ENCODE measurements at places on chromosomes 2 and 18.

DNA sequence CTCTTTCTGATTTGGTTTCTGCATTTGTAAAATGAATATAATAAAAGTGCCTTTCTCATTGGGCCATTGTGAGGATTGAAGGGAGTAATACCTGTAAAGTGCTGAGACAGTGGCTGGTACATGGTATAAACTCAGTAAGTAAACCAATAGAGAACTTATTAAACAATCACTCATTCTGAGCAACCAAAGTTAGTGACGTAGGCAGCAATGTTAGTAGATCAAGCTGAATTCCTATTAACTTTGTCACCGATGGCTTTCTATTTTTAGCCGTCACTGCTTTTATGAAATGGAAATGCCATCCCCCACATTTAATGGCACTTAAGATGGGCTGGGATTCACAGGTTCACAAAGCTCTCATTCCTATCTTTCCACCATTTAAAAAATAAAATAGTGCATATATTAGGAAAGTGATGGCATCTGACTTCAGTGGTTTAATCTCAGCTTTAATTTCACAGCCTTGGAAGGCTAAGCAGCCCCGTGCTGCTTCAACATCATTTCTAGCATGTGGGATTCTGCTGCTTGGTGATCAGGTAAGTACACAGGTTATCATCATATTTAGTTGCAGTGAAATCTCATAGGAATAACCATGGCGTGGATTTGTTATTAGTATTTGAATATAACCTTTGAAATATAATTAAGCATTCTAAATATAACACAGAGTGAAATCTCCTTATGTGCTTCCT is 17.6 kb upstream of the PPP4R1 start:
- no peak for DNase-seq

DNA sequence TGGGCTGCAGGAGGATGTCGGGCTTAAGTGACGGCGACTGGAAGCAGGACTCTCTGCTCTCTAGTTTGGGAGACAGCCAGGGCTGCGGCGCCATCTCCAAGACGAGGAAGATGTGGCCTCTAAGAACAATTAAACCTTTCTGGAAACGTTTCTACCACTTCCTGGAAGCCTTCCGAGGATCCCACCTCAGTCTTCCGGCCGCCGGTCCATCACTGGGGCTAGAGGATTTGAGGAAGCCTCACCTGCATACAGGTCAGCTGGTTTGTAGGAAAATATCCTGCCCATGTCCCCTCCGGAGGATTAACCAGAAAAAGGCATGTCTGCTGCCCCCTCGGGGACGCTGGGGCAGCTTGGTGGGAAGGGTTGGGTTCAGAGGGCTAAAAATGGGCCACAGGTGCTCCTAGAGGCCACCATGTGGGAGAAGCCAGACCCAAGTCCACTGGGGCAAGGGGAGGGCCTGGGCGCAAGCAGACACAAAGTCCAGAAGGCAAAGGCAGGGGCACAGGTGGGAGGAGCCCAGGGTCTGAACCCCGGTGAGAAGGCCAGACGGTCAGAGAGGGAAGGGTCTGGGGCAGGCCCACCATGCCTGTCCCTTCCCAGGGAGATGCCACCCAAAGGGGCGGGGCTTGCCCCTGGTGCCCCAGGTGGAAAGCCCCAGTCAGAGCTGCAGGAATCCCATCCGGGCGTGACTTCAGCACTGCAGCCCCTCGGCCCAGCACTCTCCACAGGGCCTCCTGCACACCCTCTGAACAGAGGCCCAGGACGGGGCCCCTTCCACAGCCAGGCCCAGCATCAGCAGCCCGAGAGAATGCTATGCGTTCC is 82.2 kb upstream of the ID2 start:
- DNase-seq = no peak

DNA sequence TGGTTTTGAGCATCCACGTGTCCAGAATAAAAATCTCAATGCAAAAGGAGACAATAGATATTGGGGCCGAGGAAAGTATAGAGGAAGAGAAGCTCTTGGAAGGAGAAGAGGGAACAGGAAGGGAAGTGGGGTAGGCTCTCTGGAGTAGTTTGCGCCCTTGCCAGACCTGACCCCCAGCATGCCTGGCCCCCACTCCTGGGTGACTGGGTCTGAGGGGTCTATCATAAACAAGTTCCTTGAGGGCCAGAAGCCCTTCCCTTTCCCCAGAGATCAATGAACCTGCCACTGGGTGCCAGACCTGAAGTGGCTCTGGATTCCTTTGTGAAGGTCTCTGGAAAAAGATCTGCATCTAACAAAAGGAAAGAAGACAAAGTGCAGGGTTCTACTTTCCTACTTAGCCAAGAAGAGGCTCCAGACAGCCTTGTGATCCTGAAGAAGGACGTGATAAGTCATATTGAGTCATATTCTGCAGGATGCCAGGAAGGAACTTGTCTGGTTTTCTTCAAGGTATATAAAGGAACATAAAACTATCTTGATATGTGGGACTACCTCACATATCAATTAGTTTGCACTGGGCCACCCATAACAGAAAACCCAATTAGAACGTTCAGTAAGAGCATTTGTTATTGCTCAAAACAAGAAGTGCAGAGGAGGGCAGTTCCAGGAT is 18.7 kb upstream of the ATOH8 start:
- DNase-seq = no peak

DNA sequence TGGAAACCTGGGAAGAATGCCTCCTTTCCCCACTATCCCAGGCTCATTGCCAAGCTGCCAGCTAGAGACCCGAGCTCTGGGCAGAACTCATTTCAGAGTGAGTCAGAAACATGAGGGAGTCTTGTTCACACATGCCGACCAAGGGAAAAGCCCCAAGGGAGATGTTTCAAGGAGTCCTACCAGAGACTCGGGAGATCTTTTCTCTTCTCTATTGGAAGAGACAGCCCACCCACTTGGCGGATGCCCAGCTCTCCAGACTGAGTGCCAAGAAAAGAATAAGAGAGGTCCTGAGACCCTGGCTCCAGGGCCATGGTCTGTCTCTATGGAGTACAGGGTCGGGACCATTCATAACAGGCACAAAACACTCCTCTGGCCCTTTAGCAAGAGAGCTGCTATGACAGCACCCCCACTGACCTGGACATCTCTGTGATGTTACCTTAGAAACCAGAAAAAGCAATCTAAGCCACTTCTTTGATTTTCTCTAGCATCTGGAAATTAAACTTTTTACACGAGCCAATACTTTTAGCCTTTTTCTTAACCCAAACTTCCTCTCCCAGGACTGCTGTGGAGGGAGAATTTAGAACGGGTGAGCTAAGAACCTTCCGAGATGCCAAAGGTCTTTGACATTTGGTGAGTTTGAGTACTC is 18.5 kb upstream of the IGFBP5 start:
- no peak for DNase-seq

DNA sequence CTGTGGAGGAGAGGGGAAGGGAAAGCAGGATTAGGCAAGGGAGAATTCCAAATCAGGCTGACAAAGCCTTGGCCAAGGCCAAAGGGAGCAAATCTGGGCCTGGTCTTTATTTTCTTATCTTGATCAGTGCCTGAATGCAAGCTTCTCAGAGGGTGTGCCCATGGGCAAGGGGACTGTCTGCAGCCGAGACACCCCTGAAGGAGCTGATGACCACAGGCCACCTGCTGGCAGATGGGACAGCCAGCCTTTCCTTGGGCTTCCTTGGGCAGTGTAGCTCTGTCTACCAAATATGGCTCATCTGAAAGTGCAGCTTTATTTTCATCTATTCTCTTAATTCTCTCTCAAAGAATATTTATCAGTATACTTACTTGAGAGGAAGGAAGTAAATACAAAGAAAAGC is 117.0 kb downstream of the PKP4 start:
- DNase-seq = no peak

GRCh38 chr2:62176801-62177200 is 19.1 kb upstream of the B3GNT2 start:
- DNase-seq = no peak

DNA sequence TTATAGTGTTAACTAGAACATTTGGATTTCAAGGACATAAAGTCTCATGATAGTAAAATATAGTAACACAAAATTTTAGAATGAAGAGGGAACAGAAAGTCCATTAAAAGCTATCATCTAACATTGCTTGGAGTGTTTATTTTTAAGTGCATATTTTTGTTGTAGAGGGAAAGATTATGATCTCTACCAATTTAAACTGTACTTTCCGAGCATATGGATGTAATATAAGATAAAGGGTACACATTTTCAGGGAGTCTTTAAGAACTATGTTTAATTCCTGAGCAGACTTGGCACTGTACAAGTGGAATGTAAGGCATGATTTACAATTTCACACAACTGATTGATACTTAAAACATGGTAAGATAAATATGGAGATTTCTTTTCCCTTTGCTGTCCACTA is 34.2 kb upstream of the ZNF804A start:
- no peak for DNase-seq

DNA sequence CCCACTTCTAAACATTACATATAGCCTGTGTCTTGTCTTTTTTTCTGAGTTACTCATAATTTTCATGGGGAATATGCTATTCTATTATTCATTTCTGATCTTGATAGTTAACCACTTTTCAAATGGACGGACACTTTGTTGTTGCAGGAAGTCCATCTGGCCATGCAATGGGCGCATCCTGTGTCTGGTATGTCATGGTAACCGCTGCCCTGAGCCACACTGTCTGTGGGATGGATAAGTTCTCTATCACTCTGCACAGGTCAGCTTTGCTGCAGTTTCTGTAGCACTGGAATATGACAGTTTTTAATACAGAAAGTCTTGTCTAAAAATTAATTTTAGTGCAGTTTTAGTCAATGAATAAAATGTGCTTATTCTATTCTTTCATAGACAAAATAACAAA is 3.3 kb downstream of the G6PC2 start:
- no peak for DNase-seq

DNA sequence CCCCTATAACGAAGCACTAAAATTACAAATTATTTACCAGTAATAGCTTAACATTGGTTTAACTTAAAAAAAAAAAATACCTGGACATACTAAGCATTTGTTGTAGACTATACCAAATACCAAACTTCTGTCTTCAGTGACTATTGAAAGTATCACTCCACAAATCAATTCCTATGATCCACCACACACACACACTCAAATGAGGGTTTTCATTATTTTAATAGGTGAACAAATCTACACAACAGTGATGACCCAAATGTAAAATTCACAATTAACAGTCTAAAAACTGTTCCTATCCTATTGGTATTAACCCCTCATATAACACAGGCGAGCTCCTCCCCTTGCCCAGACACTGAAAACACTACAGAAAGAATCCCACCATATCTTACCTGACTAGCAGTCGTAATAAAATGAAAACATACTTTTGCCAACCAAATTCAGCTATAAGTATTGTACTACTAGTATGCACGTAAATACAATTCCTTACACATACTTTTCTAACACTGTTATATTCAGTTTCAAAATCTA is 2.5 kb downstream of the SP3 start:
- no peak for DNase-seq

DNA sequence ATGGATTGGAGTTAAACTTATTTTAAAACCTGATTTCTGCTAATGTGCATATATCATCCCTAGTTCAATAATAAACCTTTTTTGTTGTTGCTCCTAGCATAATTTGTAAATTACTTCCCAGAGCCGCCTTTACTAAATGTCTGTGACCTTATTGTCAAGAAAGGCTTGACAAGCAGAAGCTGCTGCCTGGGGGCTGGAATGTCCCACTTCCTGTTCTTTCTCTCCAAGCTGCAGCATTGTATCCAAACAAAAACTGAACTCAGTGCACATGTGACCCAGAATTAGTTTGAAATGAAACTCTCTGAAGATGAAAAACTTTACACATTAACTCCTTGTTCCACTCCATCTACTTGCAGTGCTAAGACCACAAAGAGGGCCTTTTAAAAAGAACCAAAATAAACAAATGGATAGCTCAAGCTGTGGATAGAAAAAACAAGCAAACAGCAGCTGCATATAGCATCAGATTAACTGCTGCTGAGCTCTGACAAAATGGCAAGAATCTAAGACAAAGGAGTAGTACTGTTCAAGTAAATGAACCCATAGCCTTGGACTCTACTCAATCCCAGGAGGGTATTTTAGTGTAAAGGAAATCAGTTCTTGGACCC is 99.8 kb upstream of the NEUROD1 start:
- DNase-seq = no peak

DNA sequence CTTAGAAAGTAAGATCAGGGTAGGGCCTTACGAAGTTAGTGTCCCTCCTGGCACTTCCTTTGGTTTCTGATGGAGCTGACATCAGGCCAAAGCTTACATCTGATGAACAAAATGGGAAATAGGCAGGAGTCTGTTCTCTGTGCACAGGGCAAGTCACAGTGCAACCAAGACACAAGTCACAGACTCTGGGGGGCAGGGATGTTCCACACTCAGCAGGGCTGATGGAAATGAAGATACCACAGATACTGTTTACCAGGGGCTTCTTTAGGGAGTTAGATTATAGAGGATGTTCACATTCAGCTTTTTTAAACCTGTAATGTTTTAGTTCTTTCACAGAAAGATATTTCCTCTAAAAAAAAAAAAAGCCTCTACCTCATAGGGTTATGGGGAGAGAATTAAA is 106.2 kb upstream of the EPC2 start:
- DNase-seq = no peak

- no peak for DNase-seq
These were observed 43.4 kb downstream of the DSC3 start for GRCh38 chr18:30999186-30999585.

DNA sequence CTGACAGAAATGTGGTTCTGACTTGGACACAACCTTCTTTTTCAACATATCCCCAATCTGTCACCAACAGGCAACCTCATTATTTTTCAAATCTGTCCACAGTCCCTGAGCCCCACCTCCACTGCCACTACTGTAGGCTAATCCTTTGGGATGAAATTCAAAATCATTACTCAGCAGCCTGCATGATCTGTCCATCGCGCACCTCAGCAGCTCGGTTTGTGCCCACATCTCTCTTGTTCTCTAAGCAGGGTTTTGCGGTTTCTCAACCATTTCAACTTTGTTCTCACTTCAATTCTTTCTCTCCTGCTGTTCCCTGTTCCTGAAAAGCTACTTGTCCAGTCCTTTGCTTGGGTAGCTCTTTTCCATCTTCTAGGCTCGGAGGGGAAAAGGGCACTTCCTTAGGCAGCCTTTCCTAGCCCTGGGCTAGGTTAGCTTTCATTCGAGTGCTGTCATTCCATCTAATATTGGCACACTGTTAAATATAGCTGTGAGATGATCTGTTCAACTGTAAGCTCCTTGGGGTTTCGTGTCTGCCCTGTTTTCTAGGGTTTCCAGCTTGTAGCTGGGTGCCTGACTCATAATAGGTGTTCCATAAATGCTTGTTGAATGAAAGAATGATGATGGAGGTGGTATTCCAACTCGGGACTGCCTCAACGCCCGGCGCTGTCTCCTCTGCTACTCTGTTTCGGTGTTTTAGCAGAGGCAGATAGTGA is 653 bp upstream of the ANKAR start:
- DNase-seq = no peak
